ENCODE measurements at places on chromosomes 3 and 15.

DNA sequence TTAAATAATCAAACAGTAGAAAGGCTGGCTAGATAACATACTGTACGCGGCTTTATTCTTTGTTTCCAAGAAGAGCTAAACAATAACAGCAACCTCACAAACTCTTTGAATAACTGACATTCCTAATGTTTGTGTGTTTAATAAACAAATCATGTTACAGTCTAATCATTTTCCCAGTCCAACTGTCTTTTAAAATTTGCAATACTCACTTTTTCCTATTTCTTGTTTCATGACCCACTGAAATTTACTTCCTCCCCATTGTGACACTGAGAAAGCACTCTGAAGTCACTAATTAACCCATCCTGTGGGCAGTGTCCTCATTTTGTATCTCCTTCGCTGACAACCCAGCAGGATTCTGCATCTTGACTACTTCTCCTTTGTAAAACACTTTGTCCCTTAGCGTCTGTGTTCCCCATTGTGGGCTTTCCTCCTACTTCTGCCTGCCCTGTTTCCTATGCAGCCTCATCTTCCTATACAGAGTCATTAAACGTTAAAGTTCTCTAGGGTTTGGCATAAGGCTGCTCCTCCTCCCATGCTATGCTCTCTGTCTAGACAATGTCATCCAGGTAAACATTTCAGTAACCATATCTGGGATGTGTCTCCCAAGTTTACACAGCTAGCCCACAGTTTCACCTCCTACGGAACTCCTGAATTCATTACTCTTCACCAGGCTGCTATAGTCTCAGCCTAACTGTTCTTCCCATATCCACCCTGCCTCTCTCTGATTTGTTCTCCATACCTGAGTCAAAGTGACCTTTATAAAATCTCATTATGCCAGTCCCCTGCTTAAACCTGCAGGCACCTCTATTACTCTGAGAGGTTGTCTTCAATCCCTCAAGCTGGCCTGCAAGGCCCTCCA is 148.9 kb downstream of the GREM1 start:
- no peak for DNase-seq

DNA sequence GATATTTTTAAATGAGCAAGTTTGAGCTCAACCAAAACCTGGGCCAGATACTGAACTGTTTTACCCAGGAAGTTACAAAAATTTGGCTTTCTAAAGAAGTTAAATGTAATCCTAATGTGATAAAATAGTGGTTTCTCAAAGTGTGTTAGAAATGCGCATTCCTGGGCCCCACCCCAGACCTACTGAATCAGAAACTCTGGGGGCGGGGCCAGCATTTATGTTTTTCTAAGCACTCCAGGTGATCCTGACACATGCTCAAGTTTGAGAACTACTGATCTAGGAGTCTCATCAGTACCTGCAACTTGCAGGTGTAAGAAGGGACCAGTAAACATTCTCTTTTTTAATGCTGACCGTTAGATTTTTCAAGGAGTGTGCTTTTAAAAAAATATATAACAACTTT is 190.6 kb downstream of the VPS13C start:
- DNase-seq: no peak

GRCh38 chr3:187871848-187872247 is 126.6 kb upstream of the BCL6 start:
- DNase-seq: no peak

DNA sequence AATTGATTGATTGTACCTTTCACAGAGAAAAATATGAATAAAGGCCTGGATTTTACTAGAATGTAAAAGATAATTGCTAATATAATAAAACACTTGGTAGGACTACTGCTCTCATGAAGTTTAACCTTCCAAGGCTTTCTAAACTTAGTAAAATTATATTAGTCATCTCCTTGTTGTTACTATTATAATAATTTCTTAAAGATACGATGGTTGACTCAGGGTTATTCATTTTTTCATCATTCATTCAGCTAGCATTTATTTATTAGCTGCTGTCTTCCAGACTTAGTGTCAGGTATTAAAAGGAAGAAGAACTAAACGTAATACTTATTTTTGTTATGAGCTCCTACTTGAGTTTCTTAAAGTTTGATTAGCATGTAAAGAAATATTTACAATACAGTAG is 771.6 kb upstream of the NR2F2 start:
- no peak for DNase-seq

DNA sequence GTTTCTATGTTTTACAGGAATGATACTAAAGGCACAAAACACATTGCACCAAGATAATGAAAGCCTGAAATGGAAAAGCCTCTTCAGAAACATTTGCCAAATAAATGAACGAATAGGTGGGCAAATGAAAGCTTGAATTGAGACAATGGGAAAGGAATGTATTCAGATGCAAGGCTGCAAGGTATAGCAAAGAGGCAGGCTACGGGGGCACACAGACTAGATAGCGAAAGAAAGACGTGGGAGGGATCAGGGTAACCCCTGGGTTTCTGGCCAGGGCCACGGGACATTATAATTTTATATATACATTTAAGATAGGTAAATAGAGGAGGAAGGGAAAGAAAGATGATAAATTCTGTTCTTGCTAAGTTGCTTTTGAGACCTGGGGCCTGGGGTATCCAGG is 95.9 kb upstream of the NLGN1 start:
- no peak for DNase-seq

GRCh38 chr3:195260280-195260905 is 10.6 kb downstream of the XXYLT1 start:
- no peak for DNase-seq

- no peak for DNase-seq
Measured at GRCh38 chr3:61594144-61594963, 33.0 kb downstream of the PTPRG start.

DNA sequence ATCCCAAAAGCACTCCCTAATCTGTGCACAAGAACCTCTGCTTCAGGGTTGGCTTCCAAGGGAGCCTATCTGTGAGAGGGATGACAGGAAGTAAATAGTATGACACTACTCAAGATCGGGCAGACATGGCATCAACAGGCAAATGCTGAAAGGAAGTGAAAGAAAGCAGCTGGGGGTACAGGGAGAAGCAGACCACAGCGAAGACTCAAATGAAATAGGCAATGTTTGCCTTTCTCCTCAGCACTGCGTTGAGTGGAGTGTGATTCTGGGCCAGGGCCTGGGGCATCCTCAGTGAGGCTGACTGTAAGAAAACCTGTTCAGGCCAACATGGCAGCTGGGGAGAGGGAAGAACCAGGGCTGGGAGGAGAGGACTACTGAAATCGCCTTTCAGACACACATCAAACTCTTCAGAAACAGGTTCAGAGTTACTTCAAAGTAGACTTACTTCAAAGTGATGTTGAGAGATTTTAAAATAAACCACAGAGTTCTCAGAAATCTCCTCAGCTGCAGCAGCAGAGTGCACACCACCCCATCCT is 96.6 kb downstream of the SLC9A9 start:
- peak; percentile 15 for DNase-seq

- DNase-seq: no peak
Measured at GRCh38 chr3:186096290-186096689, 12.6 kb downstream of the ETV5 start.

- DNase-seq: no peak
Measured at GRCh38 chr3:184778426-184779332, 33.3 kb upstream of the VPS8 start.

DNA sequence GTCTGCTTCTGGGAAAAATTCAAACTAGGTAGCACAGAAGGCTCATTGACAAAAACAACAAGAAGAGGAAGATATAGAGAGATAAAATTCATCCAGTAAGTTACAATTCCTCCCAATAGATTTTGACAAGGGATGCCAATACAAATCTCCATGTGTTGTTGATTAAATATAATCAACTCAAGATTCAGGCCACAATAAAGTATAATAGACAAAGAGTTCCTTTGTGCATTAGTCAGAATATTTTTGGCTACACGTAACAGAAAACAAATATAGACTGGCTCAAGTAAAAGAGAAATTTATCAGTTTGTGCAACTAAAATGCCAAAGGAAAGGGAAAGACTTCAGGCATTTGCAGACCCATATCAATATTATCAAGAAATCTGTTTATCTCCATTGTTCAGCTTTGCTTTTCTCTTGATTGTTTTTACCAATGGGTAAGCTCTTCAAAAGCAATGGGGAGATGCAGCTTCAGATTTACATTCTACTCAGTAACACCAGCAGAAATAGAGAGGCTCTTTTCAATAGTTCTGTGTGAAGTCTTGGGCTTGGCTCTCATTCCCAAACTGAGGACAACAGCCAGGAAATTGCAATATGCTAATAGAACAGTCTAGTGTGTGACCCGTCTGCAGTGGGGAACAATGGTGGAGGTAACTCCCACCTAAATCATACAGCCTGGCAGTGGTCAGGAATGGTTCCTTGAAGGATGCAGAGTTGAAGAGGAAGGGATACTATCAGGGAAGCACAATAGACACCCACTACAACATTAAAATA is 77.6 kb upstream of the PROK2 start:
- no peak for DNase-seq

- DNase-seq: no peak
Measured at GRCh38 chr3:187211532-187212195, 14.4 kb downstream of the RTP1 start.

DNA sequence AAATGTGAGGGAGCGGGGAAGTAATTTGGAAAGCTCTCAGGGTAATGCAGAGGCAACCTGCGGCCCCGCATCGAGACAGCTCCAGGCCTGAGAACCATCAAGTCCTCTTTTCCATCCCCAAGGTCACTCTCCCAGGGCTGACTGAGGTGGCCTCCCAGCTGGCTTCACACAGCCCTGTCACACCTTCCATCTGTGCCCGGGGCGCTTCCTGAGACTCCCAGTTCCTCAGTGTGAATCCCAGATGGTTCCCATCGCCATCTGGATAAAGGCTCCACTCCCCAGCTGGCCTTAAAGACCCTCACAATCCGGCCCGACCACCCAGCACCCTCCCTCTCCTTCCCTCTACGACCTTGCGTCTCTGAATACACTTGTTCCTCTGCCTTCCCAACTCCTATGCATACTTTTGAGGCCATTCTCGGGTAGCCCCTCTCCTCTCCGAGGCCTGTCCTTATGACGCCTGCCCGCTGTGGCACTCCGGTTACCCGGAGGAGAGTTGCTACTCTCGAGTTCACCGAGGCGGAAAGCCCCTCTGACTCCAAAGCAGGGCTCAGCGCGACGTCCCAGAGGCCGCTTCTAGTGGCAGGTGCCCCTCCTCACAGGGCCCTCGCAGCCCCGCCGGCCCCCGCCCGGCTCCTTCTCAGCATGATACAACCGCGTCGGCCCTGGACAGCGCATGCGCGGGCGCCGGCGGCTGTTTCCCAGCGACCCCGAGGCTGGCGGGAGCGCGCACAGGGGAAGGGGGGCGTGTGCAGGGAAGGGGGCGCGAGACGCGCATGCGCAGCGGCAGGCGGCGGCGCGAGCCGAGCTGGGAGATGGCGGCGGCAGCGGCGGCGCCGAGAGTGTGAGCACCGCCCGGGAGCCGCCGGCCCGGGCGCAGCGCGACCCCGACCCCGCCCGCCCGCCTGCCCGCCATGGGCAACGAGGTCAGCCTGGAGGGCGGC is at the start of gene BSN:
TSS of gene BSN (plus strand) at position 786 of the 941 bp plus-strand sequence. CDS start at position 912, 126 bp downstream.
- DNase-seq: peak; percentile 93

- DNase-seq: no peak
Measured at GRCh38 chr15:38528294-38528693, 36.3 kb downstream of the RASGRP1 start.

- DNase-seq: peak; percentile 59
Measured at GRCh38 chr15:89399238-89400115, 64.9 kb upstream of the POLG start.

GRCh38 chr3:188529228-188529627 is 375.3 kb downstream of the LPP start:
- DNase-seq: no peak

DNA sequence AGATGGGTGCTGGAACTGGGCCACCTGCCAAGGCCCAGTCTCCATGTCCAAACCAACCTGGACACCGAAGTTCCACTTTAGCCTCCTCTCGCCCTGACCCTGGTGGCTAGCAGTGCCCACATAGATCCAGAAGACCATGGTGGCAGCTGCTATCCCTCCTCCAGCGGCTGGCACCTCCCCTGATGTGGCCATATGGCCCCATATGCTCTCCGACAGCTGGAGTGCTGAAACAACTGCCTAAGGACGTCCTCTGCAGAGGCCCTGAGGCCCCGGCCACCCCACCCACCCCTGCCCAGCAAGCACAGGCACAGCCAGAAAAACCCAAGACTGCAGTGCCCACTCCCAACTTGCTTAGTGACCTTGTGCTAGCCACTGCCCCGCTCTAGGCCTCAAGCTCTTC is 182.3 kb upstream of the LINGO1 start:
- DNase-seq: no peak

- DNase-seq: peak; percentile 15
Measured at GRCh38 chr3:30475038-30475808, 131.2 kb upstream of the TGFBR2 start.

DNA sequence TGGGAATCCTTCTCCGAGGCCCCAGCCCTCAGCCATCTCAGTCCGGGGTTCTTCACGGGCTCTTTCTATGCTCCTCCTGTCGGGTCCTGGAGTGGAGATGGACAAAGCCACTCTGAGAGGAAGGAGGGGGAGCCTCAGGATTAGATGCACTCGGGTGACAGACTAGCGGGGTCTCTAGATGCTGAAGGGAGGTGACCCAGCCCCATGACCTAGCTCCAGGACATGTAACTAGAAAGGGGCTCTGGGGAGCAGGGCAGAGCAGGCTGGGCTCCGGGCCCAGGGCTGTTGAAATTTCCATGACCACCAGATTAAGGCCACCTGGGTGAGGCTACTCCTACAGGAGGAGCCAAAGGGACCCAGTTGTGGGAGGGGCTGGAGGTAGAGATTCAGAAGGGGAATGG is 14.8 kb upstream of the SKIC8 start:
- DNase-seq: no peak

- no peak for DNase-seq
Measured at GRCh38 chr3:102400142-102400541, 34.7 kb upstream of the ZPLD1 start.

DNA sequence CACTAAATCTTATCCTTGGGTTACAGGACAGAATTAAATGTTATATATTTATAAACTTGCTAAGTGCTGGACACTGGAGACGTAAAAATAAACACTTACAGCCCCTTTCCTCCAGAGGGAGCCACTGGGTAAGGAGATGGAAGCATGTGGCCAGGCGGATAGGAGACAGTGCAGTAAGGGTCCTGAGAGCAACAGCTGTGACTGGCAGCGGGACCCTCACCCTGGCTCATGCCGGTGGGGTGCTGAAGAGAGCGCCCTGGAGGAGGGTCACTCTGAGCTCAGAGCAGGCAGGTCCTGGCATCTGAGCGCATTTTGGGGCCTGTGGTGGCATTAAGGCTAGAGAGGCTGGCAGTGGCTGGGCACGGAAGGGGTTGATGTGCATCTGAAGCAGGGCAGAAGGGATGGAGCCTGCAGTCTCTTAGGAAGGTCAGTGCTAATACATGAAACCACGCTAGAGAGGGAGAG is 16.0 kb downstream of the SEC61A1 start:
- no peak for DNase-seq

- DNase-seq: no peak
Measured at GRCh38 chr15:70521576-70522322, 241.6 kb downstream of the UACA start.

GRCh38 chr3:126342211-126342610 is 15.0 kb downstream of the KLF15 start:
- DNase-seq: no peak

DNA sequence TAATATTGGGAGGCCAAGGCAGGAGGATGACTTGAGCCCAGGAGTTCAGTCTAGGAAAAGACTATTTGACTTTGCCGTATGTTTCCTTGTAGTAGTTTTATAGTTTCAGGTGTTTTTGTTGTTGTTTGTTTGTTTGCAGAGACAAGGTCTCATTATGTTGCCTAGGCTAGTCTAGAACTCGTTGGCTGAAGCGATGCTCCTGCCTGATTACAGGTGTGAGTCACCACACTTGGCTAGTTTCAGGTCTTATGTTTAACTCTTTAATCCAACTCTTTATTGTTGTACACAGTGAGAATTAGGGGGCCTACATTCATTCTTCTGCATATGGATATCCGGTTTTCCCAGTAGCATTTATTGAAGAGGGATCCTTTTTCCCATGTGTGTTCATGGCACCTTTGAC is 32.0 kb downstream of the FAIM start:
- DNase-seq: no peak
